ENCODE measurements at places on chromosomes 4 and X.
A peak's percentile ranks its signal among the peaks of the same experiment; 100 is the strongest.

- DNase-seq: no peak
Measured at GRCh38 chr4:6956434-6957147, 47.0 kb downstream of the TBC1D14 start.

GRCh38 chrX:146615628-146616348 lies 193.8 kb upstream of the CXorf51B start:
- no peak for DNase-seq

DNA sequence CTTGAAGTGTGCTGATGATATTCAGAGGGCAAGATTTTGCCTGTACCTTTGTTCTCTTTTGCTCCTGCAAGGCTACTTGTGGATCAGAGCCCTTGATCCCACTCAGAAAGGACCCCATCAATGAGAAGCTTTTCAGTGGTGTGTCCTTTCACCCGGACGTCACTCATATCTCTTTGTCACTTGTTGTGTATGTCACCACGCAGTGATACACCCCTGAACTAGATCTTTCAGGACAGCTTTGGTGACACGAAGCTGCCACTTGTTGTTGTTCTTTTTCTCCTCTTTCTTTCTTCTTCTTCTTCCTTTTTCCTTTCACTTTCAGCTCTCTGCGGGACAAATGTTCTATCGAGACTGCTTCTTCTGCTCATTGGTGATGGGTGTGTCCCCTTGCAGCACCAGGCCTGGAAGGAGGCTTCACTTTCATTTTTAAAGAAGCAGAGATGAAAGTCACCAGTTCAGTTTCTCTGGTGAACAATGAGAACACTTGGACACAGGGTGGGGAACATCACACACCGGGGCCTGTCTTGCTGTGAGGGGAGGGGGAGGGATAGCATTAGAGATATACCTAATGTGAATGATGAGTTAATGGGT lies 83.6 kb downstream of the NBDY start:
- no peak for DNase-seq

GRCh38 chrX:115957862-115958490 lies 212.6 kb upstream of the AGTR2 start:
- no peak for DNase-seq

GRCh38 chr4:6991771-6992557 lies 51.2 kb upstream of the TADA2B start:
- DNase-seq: peak; percentile 72

- DNase-seq: no peak
Measured at GRCh38 chrX:50372966-50373365, 97.7 kb downstream of the DGKK start.

- DNase-seq: no peak
Measured at GRCh38 chrX:145464650-145465049, 217.3 kb downstream of the SPANXN1 start.

- no peak for DNase-seq
Measured at GRCh38 chr4:15348695-15349094, 79.1 kb upstream of the C1QTNF7 start.
